ENCODE measurements at places on chromosomes 12 and 14. TPM values are rescaled to one million over a fixed set of nuclear protein-coding genes. Genes with fewer than 3 reads are reported as not detected.

GRCh38 chr12:85588221-85588620, 248.0 kb downstream of the RASSF9 start:
- DNase-seq = no peak

DNA sequence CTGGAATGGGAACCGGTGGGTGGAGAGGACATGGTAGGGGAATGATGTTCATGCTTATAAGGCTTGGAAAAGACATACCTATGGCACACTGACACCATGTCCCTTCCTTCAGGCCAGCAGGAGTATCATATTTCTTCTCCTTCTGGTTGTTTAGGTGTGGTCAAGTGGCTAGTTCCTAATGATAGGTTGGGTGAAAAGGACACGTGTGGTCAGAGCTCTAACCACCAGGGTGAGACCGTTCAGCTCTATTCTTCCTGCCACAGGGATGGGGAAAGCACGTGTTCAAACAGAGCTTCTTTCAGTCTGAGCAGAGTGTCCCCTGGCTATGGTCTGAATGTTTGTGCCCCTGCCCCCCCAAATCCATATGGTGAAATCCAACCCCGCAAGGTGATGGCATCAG, 209.1 kb downstream of the PAX9 start:
- no peak for DNase-seq

DNA sequence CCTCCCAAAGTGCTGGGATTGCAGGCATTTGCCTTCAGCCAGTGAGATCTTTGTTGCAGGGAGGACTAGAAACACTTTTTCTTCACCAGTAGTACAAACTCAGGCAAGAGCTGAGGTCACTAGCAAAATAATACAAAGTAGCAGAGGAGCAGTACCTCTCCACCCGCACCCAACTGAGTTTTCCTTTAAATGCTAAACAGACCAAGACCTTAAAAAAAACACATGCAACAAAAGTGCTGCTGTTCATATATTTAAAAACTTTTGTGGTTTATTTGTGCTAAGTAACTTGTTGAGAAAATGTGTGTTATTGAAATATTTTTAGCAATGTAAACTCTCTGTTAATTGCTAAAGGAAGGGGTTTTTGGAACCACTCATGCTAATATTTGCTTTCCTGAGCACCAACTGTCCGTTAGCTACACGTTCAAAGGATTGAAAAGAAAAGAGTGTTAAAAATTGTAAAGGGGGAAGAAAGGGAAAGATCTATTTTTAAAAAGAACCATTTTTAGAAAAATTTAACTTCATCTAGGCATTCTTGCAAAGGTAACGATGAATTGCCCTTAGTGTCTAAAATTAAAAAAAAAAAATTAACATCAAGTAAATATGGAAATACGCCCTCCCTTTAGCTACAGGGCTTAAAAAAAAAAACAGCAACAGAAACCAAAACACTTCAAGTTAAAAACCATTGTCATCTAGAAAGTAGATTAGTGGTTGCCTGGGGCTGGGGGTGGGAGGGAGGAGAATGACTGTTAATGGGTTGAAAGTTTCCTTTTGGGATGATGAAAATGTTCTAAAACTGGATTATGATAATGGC, 114.0 kb upstream of the KRAS start:
- peak; percentile 59 for DNase-seq

- no peak for DNase-seq
These were observed 8.8 kb downstream of the DTX1 start for GRCh38 chr12:113065126-113066007.

DNA sequence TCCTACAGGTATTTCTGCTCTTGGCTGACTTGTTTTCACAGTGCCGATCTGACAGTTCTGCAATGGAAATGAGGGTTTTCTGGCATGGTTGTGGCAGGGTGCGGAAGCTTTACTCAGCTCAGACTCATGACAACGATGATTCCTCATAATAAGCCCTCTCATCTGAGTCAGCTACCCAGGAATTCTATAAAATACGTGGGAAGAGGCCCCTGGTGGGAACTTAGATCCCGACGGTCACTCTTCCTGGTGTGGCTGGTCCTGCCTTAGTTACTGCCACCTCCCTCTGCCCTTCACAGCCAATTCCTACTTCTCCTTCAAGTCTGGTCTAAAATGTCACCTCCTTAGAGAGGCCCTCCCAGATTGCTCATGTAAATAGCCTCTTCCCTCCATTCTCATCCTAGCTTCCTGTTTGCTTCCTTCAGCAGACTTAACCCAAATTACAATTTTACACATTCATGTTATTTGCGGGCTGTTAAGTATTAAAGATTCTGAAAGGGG, 104.2 kb upstream of the MAP1LC3B2 start:
- DNase-seq = no peak

The SDR9C7 gene
- not detected for total RNA-seq

Data from activated CD8-positive, alpha-beta T cell treated with anti-CD3 and anti-CD28 coated beads, Interleukin-2, amount 10 ng/mL, durations not matched to agents 7 days and 5 days (primary cell).